ENCODE measurements at places on chromosomes 16 and 17.
A peak's percentile ranks its signal among the peaks of the same experiment; 100 is the strongest.

GRCh38 chr17:20920095-20920814, 122.6 kb downstream of the USP22 start:
- DNase-seq = no peak

DNA sequence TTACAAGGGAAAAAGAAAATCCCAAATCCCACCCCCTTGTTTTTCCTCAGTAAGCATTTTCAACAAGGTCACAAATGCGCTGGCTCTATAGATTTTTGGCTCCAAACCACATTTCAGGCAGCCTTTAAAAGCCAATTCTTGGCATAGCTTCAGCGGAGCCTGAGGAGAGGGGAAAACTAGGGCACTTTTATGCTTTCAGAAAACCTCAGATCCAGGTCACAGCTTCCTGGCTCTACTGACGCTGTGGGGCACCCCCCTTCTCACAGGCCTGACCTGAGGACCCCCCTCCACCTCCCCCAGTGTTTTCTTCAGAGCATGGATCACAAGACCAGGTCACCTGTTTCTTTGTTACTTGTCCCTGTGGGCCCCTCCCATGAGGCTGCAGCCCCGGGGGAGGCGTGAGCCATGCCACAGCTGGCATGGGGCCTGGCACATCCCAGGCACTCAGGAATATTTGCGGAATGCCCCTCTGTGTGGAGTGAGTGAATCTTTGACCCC, 30.1 kb upstream of the MTSS2 start:
- no peak for DNase-seq

- DNase-seq = no peak
Observed at GRCh38 chr16:89693931-89694783, 7.3 kb downstream of the SPATA2L start.

DNA sequence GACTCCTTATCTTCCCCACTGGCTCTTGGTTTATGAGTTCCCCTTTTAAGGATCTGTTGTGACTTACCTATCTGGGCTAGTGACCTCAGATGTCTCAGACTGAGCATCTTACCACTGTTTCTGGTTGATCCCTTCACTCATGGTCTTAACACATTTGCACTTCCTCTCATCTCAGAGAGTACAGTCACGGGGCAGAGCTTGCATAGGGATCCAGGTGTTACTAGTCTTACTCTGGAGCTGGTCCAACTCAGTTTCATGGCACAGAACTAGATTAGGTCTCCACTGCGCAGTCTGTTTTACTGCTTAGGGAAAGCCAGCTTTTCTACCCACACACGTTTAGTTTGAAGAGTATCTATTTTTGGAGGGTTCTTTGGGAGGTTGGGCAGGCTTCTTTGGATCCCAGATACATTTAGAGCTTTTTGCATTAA, 10.2 kb downstream of the GABARAPL2 start:
- no peak for DNase-seq

DNA sequence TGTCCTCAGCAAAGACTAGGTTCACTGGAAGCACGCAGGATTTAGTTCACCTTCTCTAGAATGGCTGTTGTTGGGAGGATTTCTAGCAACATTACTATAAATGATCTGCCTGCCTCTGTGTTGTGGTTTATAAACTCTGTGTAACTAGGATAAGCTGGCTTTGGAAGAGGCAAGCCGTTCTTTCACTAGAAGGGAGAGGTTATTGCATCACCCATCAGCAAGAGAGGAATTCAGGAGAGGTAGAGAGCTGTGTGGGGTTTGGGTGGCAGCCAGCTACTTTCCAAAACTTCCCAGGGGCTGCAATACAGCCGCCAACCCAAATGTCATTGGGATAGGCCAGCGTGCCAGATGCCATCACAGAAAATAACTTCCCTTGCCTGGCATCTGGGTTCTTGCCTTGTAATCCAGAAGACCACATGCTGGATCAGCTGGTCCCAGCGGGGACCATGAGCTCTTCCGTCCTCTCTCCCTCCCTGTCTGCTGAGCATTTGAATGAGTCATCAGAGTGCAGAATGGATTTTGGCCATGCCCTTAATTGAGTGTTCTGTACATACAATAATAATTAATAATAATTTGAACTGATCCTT, 95.7 kb upstream of the RBFOX1 start:
- no peak for DNase-seq

DNA sequence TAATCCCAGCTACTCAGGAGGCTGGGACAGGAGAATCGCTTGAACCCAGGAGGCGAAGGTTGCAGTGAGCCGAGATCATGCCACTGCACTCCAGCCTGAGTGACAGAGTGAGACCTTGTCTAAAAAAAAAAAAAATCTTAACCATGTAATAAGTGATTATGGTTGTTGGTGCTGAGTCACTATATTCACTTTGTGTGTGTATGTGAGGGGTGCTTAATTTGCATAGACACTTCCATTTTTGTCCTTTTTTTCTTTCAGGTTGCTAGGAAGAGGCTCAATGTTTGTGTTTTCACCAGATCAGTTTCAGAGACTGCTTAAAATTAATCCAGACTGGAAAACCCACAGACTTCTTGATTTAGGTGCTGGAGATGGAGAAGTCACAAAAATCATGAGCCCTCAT, 18.2 kb downstream of the METTL9 start:
- DNase-seq = no peak

GRCh38 chr16:85374571-85374872, 238.6 kb upstream of the GSE1 start:
- no peak for DNase-seq

DNA sequence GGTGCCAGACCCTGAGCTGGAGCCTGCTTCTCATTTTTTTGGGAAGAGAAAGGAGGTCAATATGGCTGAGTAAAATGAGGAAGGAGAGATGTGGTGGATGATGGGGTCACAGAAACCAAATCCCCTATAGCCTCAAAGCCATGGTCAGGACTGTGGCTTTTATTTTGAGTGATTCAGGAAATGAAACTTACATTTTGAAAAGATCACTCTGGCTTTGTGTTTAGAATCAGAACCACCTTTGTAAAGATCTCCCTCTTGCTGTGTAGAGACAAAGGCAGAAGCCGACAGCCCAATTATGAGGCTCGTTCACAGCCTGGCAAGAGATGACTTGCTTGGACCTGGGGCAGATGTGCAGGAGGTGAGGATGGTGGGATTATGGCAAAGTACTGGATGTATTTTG, 121.6 kb upstream of the ANKFN1 start:
- no peak for DNase-seq

GRCh38 chr16:74224828-74225612, 71.6 kb upstream of the PSMD7 start:
- DNase-seq = peak; percentile 48

DNA sequence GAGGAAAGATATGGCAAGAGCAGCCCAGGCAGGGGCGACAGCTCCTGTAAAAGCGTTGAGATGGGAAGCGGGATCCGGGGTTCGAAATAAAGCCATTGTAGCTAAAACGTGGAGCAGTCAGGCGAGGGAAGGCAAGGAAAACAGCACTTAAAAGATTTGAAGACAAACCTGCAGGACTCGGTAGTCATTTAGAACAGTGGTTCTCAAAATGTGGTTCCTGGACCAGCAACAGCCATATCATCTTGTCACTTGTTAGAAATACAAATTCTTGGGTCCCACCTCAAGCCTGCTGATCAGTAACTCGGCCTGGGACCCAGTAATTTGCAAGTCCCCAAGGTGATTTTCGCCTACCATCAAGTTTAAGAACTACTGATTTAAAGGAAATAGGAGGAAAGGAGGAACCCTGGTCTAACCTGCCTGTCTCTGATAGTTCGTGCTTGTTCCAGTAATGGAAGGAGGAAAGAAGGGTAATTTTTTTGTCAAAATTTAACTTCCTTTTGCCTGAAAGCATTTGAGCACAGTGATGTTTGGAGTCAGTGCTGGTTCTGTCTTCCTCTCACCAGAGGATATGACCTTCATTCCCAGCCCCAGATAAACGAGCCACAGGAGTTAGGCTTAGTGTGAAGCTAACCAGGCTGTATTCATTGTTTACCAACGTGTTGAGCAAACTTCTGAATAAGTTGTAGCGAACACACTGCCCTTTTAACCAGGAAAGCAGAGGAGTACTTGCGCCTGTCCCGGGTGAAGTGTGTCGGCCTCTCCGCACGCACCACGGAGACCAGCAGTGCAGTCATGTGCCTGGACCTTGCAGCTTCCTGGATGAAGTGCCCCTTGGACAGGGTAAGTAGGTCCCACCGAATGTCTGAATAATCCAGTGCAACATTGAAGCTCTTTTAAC, 1.1 kb downstream of the ORC6 start:
- no peak for DNase-seq
